ENCODE measurements at places on chromosomes 1 and 21. TPM values are rescaled to one million over a fixed set of nuclear protein-coding genes. Genes with fewer than 3 reads are reported as not detected.

Gene CTH
- 4.8 TPM for total RNA-seq

DNA sequence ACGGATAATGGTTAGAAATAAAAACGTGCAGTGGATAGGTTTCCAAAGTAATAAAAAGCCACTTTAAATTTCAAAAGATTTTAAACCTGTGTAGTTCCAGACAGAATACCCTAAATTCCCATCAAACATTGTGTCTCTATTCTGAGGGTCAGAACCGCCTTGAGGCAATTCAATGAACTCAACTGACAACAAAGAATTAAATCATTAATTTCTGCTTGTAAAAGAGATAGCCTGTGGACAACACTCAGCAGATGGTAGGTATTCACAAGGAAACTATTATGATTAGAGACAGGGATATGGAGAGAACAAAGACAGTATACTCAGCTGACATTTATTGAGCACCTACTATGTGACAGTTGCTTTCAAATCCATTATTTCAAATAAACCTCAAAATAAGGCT, 35.1 kb upstream of the JUN start:
- no peak for DNase-seq

- no peak for DNase-seq
These were observed 74.3 kb downstream of the POFUT2 start for GRCh38 chr21:45213392-45213791.

Gene HORMAD1
- not detected for total RNA-seq

Gene PRKAB2
- 29.3 TPM for total RNA-seq

- no peak for DNase-seq
These were observed 8.6 kb upstream of the EEIG2 start for GRCh38 chr1:108551137-108551862.

DNA sequence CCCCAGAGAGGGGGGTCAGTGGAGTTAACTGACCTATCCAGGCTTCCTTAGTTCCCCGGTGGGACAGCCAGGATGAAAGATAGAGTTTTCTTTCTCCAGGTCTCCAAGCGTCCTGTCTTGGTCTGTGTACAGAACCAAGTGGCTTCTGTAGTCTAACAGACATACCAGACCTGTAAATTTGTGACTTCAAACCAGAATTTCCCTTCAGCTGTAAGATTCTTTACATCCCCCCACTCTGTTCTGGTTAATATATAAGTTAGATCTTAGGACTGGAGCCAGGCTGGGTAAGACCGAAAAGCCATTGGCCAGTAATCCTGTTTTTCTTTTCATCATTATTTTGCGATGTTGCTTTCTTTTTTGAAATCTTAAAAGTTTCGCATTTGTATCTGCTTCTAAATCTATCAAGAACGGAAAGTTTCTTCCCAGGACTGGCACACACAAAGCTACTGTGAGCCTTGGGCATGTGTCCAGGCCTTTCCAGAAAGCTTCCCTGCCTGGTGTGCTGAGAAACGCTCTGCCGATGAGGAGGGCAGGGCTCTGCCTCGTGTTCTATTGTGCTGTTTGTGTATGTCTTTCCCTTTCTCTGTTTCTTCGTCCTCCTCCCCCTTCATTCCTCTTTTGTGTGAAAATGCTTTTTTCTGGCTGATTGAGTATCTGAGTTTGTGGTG, 72.3 kb downstream of the RGL1 start:
- DNase-seq: peak; percentile 86

Gene MATN1
- total RNA-seq: 0.36 TPM

- peak; percentile 24 for DNase-seq
These were observed 128.2 kb downstream of the ATG4C start for GRCh38 chr1:62912028-62912638.

Gene KCNAB2
- total RNA-seq: 10.8 TPM

DNA sequence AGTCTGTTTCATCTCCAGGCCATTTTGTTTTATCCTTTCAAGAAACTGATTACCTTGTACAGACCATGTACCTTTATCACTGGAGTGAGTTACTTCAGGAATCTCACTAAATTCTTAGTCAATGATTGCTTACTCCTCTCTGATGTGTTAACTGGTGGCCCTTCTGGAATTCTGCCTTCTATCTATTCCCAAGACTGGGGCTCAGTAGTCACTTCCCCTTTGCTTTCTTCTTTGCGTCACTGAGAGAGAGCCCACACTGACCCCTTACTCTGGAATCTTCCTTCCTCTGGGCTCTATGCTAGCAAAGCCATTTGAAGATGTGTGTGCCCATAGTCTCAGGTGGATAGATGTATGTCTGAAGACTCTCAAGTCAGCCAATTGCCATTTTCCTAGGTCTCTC, 34.6 kb downstream of the XCL2 start:
- no peak for DNase-seq

GRCh38 chr1:39995973-39996393, 41.0 kb downstream of the MFSD2A start:
- DNase-seq: no peak

GRCh38 chr1:85240174-85240601, 19.3 kb downstream of the C1orf52 start:
- peak; percentile 74 for DNase-seq

DNA sequence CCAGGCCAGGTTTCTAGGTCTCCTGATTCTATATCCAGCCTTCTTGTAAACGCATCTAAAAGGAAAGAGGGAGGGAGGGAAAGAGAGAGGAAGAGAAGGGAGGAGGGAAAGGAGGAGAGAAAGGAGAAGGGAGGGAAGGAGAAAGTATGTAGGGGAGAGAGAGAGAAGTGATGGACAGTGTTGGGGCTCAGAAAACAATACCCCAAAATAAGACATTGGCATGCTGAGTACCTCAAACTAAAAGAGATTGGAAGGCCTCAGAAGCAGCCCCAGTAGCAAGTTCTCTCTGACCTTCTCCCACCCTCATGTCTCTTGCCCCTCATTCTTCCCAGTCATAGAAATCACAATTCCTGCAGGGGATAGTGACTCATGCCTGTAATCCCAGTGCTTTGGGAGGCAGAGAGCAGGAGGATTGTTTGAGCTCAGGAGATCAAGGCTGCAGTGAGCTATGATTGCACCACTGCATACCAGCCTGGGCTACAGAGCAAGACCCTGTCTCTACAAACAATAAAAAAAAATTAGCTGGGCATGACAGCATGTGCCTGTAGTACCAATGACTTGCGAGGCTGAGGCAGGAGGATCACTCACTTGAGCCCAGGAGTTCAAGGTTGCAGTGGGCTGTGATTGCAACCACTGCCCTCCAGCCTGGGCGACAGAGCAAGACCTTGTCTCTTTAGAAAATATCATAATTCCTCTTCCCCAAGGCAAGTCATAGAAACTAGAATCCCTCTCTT, 51.2 kb downstream of the DNTTIP2 start:
- DNase-seq: no peak

DNA sequence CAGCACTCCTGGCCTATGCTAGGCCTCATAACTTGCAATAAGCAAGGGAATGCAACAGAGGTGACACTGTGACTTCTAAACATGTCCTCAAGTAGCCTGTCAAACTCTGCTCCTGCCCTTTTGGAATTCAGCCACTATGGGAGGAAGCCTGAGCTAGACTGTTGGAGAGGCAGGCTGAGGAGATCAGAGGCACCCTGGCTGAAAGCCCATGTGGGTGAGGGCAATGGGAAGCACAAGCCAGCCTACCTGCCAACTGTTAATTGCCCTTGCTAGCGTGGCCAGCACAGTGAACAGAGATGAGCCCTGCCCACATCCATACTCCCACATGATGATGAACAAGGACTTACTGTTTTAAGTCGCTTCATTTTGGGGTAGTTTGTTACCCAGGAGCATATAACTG, 17.7 kb downstream of the GNB1 start:
- no peak for DNase-seq

DNA sequence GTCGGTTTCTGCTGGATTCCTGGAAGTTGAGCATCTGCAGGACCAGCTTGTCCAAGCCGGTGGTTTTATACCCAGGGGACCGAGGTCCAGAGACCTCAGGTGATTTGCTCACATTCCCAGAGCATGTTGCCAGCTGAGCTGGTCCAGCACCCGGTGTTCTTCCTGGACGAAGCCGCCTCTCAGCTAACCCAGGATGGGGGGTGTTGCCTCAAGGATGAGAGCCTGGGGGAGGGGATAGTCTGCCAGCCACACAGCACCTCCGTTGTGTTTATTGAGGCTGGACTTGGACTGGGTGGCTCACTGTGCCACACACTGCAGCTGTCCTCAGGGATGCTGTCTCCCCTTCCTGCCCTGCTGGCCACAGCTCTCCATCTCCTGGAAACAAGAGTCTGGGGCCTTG, 1.5 kb downstream of the TMEM201 start:
- DNase-seq: no peak

DNA sequence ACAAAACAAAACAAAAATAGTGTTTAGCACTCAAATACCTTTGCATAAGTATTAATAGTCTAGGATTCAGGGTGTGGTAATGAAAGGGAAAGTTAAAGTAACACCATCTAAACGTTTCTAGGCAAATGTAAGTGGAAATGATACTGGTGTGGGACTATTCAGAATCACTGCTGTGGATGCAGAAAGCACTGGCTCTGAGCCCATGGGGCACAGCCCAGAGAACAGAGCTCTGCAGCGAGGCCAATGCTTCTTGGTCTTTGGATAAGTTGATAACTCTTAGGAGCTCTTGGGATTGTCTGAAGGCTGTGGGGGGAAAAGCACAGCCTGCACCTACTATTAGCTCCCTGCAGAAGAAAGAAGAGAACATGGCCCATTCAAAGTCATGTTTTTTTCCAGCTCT, 21.4 kb upstream of the DNM3 start:
- no peak for DNase-seq

- peak; percentile 17 for DNase-seq
These were observed 48.4 kb upstream of the EDARADD start for GRCh38 chr1:236345728-236346127.

- DNase-seq: peak; percentile 92
These were observed 149.0 kb downstream of the IGSF21 start for GRCh38 chr1:18256282-18257235.

Gene CYP4A11
- not detected for total RNA-seq

DNA sequence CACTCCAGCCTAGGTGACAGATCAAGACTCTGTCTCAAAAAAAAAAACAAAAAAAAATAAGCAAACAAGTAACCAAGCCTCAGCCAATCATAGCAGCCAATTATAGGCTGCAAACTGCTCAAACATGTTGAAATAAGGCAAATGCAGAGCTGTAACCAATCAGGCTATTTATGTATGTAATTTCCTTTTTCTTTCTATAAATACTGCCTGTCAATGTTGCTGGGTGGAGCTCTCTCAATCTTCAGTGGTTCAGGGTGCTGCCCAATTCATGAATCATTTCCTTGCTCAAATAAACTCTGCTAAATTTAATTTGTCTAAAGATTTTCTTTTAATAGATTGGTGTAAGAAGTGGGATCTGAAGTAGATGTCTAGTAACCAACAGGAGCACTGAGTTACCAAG, 11.6 kb upstream of the CD1D start:
- no peak for DNase-seq

DNA sequence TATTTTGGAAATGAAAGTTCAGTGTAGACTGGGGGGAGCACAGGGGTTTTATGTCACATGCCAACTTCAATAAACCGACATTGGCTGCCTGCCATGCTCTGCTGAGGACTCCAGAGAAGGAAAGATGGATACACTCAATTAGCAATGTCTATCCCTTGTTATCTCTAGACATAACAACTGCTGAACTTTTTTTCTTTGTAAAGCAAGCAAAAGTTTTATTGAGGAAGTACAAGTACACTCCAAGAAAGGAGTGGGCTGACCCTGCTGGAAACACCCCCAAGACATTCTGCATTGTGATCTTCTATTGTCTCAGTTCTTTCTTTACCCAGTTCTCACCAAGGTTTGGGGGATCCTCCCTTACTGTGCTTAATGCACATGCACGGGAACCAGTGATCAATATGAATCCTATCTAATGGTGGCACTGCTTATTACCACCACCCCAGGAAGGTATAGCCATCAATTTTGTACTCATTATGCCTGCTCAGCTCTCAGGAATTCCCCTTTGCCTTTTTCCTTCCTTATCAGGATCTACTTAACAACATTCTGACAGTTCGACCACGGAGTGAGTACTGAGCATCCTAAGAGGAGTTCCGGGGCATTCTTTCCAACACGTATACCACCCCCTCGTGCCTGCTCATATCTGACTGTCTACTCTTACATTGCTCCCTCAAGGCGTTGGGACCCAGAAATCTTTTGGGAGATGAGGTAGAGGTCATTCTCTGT, 28.7 kb downstream of the SYNJ1 start:
- peak; percentile 18 for DNase-seq

Gene KIF14
- 14.2 TPM for total RNA-seq

Gene NEK2
- total RNA-seq: 4.1 TPM

DNA sequence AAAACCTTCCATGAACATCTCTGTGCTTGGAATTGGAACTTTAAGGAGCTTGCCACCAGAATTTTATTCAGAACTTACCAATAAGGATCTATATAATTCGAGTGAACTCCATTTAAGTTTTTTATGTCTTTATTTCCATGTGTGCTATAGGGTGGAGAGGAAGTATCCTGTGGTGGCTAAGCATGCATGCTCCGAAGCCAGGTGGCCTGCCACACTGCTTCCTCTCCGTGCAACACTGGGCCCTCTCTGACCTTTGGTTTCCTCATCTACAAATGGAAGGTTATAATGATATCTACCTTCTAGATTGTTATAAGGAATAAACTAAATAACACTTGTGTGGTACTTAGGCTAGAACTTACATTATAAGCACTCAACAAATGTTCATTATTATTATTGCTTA, 382.1 kb downstream of the PTPRC start:
- no peak for DNase-seq

Gene SDC3
- 89.2 TPM for total RNA-seq

DNA sequence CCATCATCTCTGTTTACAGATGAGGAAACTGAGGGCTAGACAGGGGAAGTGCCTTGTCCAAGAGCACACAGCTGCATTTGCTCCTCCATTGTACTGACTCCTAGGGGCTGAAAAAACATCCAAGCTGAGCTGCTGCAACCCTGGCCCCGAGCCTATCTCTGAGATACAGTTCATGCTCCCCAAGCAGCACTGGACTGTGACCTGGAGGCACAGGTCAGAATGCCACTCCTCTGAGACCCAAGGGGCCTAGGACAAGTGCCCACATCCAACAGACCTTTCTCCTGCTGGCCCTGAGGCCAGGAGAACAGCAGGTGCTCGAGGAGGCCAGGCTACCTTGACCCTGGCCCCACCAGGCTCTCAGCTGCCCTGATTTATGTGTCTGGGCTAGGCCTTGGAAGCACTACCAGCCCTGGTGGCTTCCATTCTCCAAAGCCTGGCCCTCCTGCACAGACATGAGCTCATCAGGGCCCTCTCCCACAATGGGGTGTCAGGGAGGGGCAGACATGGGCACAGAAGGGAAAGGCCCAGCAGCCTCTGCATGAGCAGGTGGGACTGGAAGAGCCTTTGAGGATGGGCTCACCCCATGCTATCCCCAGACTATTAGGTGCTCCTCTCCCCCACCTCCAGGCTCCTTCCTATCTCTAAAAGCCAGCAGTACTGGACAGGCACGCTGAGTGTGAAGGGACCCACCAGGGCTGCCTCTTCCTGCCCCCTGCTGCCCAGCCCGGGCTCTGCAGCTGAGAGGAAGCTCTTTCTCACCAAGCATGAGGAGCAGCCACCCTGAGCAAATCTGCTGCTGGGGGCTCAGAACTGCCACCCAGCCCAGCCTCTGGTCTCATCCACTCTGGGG, 18.8 kb downstream of the ADGRB2 start:
- peak; percentile 76 for DNase-seq

All from cardiac muscle cell (in vitro differentiated cells and primary cell).